Osteocyte (in vitro differentiated cells): ENCODE measurements at places on chromosomes 2 and 18.

- no peak for DNase-seq
These were observed 139.0 kb upstream of the HNRNPA3 start for GRCh38 chr2:177073611-177074010.

DNA sequence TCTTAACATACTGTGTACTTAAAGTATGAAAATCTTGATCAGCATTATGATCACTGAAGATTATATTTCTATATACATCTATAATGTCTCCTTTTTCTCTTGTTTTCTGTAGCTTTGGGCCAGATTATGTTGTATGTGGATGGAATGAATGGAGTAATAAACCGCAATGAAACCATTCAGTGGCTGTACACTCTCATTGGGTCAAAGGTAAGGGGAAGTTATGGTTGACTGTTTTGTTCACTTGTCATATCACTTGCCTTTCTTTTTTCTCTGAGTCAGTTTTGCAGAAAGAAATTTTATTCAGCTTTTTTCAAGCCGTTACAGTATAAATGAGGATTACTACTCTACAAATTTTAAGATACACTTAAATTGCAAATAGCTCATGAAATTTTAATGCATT is 252.5 kb downstream of the TPGS2 start:
- no peak for DNase-seq

GRCh38 chr2:217693363-217693762 is 309.4 kb downstream of the TNS1 start:
- DNase-seq, result no peak

DNA sequence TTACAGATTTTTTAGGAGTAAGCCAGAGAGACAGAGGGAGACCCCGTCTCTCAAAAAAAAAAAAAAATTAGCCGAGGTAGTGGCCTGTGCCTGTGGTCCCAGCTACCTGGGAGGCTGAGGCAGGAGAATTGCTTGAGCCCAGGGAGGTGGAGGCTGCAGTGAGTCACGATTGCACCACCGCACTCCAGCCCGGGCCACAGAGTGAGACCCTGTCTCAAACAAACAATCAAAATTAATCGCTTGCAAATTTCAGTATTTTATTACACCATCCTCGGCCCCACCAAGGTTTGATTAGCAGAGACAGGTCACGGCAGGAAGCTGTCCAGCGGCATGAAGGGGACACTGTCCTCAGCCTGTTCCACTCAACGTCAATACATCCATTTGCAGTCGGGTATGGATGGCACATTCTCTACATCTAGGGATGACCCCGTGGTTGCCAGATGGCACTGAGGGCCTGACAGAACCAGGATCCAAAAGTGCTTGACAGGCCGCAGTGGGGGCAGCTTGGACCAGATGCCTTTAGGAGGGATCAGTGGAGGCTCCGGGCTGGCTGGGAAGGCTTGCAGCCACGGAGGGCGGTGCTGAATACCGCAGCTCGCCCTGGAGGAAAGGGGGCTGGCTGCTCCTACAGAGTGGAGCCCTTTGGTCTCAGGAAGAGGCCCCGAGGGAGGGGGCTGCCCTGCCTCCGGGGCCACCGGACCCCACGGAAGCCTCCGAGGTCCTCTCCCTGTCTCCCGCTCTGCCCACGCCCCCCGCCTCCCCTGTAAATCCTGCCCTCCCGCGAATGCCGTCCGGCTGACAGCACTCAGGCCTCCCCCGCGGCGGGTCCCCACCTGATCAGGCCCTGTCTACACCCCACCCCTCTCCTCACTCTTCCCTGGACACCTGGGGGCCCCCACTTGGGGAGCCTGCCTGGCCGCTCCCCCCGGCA is 13.1 kb downstream of the ASPRV1 start:
- DNase-seq, result no peak

GRCh38 chr2:168524005-168524404 is 67.9 kb downstream of the CERS6 start:
- no peak for DNase-seq

DNA sequence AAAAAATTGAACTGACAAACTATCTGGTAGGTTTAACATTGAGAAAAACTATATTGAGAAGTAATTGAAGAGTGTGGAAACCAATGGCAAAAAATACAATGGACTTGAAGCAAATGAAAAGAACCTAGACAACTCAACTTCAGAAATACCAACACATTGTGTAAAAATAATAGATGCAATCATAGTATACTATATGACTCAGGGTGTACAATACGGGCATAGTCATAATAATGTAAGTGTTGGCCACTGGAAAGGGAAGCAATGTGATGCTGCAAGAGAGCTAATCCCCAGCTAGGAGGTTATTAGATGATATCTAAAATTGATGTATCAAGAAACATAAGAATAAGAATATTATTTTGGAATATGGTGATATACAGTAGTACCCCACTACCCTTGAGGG is 45.3 kb downstream of the SMAD7 start:
- no peak for DNase-seq

DNA sequence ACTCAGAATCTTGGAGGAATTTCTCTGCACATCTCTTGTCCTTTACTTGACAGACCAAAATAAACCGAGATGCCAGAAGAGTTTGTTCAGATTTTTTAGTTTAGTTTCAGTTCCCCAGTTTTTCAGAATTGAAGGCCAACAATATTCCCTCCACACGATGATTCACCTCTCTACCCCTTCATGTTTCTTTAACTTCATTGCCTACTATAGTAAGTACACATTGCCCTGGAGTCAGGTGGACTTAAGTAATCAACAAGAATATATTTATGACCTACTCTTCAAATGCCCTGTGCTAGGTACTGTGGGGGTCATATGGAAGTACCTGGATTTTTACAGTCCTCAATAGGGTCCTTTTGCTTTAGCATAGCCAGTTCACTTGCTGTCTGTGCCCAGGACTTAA is 79.6 kb upstream of the CTLA4 start:
- no peak for DNase-seq

DNA sequence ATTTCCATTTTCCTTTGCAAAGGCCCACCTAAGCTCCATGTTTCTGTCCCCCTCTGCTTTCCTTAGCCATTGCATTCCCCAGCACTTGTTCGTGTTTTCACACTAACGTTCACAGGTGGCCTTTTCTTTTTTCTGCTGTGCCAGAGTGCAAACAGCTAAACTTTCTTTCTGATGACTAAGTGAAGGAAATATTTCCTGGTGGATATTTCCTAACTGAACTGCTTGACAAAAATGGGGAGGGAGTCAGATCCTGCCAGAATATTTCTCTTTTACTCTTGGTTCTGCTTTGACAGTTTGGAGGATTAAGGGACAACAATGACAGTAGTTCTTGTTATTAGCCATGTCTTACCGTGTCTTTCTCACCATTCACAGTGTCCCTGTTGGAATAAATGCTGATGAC is 344.0 kb downstream of the ARHGAP15 start:
- no peak for DNase-seq

DNA sequence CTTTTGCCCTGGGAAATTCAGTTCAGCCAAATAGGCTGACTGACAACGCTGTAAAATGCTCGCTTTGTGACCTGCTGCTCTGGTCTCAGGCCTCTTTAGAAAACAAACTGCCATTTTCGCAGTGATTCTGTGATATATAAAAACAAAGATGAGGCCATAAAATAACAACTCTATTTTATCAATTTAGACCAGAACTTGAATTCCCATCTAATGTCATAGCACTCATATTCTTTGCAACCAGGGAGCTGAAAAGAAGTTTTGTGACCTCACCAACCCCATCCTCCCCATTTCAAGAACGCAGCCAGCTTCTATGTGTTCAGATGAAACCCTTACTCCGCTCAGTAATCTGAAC is 40.3 kb downstream of the TCF4 start:
- DNase-seq, result no peak

DNA sequence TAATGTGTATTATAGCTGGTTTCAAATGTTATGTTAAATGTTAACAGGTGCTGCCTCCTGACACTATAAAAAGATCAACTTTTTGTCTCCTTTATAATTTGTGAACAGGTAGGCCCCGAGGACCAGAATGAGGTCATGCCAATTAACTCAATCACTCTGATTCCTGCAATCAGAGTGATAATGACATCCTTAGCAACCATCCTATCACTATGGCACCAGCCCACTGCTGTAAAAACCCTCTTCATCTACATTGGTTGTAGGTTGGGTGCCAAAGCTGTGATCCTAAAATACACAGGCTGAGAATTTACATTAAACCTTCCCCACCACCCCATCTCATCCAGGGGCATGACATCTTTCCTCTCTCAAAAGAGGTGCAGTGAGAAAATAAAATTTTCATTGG is 103.5 kb downstream of the CPO start:
- no peak for DNase-seq

DNA sequence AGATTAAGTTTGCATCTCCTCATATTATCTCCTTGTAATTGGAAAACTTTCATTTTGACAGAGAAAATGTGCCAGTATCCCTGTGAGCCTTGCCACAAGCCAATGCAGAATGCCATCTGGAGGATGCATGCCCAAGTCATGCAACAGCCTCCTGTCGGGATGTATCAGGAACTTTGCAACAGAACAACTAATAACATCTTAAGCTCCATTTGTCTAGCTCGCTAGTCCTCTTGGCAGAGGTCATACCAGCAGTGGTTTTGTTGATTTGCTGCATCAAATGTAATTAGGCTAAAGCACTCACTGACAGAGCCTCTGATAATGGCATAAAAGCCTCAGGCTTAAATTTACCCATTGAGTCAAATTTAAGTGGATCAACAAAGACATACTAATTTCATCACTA is 125.8 kb downstream of the UBE2E3 start:
- DNase-seq, result no peak

GRCh38 chr2:171018522-171018921 is 89.5 kb downstream of the GORASP2 start:
- no peak for DNase-seq

GRCh38 chr2:205967391-205968075 is 118.4 kb downstream of the INO80D start:
- no peak for DNase-seq

GRCh38 chr2:8806885-8807704 is 30.3 kb downstream of the KIDINS220 start:
- DNase-seq, result no peak

DNA sequence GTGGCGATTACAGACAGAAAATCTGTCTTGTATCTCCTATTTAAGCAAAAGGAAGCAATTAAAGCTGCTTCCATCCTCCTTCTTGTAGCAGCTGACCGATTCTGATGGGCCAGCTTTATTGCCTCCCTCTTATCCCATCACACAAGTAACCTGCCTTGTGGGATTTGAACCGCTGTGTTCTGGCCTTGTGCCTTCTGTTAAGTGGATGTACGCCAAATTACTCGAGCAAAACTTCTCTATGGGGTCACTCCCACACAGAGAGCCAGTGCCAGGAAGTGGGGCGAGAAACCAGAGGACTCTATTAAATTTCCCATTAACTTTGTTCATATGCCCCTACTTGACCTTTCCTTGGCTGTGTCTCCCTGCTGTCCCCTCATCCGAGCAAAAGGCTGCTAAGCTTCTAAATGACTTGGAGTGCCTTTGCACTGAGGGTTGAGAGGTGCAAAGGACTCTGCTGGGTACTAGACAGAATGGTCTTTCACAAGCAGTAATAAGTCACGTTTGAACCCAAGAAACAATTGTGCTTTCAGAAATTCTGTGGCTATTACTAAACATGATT is 672.5 kb downstream of the MBD2 start:
- no peak for DNase-seq

- DNase-seq, result no peak
These were observed 239.7 kb upstream of the TNP1 start for GRCh38 chr2:217099561-217099960.

DNA sequence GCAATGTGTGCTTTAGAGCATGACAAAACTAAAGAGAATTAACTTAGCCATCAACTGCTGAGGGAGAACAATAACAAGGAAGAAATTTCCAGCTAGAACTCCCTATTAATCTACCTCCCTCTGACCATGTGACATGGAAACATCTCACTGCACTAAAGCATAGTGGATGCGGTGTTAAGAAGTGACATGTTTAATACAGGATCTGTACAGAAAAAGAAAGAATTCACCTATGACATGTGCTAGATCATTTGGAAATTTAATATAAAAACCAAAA is 202.3 kb upstream of the KLHL14 start:
- no peak for DNase-seq

- no peak for DNase-seq
These were observed 8.4 kb upstream of the SERPINB8 start for GRCh38 chr18:63961435-63961980.

GRCh38 chr2:53877556-53877955 is 17.8 kb upstream of the GPR75 start:
- DNase-seq, result no peak

- no peak for DNase-seq
These were observed 633.4 kb upstream of the CELF4 start for GRCh38 chr18:38198956-38199355.

DNA sequence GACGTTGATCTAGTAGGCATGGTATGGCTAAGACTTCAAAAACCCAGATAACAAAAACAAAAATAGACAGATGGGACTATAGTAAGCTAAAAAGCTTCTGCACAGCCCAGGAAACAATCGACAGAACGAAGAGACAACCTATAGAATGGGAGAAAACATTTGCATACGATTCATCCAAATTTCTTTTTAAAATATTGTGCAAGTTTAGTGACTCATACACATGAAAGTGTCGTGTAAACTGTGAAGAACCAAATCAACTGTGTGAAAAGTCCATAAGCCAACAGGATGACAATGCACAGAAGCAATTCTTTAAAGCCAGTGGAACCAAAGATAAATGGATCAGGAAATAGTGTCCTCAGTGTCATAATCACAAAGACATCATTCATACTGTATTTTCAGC is 671.1 kb downstream of the RNF144A start:
- no peak for DNase-seq

- DNase-seq, result no peak
These were observed 137.9 kb downstream of the GPD2 start for GRCh38 chr2:156574112-156574511.

- no peak for DNase-seq
These were observed 4.2 kb downstream of the TEX51 start for GRCh38 chr2:126902859-126903258.

GRCh38 chr2:171485116-171485515 is 37.2 kb upstream of the CYBRD1 start:
- DNase-seq, result no peak

DNA sequence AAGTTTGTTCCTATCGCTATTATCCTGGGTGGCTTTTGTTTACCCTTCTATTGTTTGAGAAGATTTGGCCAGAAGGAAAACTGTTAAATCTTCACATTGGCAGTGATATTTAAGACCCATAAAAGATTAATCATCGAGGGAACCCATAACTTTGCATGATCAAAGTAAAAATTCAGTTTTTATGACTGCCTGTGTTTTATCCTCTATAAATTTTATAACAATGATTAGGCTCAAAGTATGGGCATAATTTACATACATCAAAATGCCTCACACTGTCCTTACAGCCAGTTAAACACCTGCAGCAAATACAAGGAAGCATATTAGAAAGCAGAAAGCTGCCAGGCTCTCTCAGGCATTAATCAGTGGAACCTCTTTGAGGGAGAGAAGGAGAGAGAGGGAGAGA is 289.1 kb downstream of the ICOS start:
- no peak for DNase-seq

GRCh38 chr18:26089293-26090129 is 902 bp downstream of the SS18 start:
- DNase-seq, result no peak

DNA sequence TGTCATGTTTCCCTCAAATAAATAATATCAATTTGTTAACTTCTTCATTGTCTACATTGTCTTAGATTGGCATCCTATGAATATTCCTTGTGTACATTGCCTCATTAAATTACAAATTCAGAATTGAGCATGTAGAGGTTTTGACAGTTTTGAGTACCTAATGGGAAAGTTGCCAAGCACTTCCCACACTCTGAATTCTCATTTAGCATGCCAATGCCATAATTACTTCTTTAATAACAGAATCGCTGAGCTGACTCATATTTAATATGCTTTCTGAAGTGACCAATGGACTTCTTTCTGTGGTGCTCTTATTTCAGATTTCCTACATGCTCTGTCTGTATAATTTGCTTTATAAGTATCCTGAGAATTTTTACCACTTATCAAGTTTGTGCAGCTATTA is 114.4 kb upstream of the NOL4 start:
- no peak for DNase-seq
